ENCODE measurements at places on chromosomes 5 and 9. TPM values are rescaled to one million over a fixed set of nuclear protein-coding genes. Genes with fewer than 3 reads are reported as not detected.

The ACOT12 gene
- not detected for polyA plus RNA-seq

The ZNF366 gene
- polyA plus RNA-seq, result 0.46 TPM

The RNF183 gene
- polyA plus RNA-seq, result 1.2 TPM

The ECSCR gene
- 7.3 TPM for polyA plus RNA-seq

The F12 gene
- polyA plus RNA-seq, result 0.50 TPM

The PCDHGA4 gene
- polyA plus RNA-seq, result not detected

The FBP1 gene
- 61.4 TPM for polyA plus RNA-seq

The PCDHAC2 gene
- 0.19 TPM for polyA plus RNA-seq

The IFNB1 gene
- polyA plus RNA-seq, result not detected

The CENPP gene
- 2.9 TPM for polyA plus RNA-seq

The IL17B gene
- polyA plus RNA-seq, result 5.6 TPM

The SLC2A8 gene
- 12.9 TPM for polyA plus RNA-seq

The RMRP gene
- polyA plus RNA-seq, result not detected

The MAST4 gene
- 1.5 TPM for polyA plus RNA-seq

The CEL gene
- polyA plus RNA-seq, result 4.0 TPM

The ERAP2 gene
- polyA plus RNA-seq, result 13.2 TPM

The LCN12 gene
- polyA plus RNA-seq, result 2.3 TPM

The ELAVL2 gene
- 0.18 TPM for polyA plus RNA-seq

The AMACR gene
- 89.7 TPM for polyA plus RNA-seq

The GPX3 gene
- 360 TPM for polyA plus RNA-seq

The SLC25A48 gene
- 0.13 TPM for polyA plus RNA-seq

The AQP7 gene
- 1.1 TPM for polyA plus RNA-seq
